ENCODE measurements at places on chromosomes 7 and 10.

GRCh38 chr10:15346440-15347141 is 24.5 kb downstream of the FAM171A1 start:
- DNase-seq: no peak

- DNase-seq: no peak
Measured at GRCh38 chr10:35074266-35074665, 15.9 kb downstream of the CUL2 start.

DNA sequence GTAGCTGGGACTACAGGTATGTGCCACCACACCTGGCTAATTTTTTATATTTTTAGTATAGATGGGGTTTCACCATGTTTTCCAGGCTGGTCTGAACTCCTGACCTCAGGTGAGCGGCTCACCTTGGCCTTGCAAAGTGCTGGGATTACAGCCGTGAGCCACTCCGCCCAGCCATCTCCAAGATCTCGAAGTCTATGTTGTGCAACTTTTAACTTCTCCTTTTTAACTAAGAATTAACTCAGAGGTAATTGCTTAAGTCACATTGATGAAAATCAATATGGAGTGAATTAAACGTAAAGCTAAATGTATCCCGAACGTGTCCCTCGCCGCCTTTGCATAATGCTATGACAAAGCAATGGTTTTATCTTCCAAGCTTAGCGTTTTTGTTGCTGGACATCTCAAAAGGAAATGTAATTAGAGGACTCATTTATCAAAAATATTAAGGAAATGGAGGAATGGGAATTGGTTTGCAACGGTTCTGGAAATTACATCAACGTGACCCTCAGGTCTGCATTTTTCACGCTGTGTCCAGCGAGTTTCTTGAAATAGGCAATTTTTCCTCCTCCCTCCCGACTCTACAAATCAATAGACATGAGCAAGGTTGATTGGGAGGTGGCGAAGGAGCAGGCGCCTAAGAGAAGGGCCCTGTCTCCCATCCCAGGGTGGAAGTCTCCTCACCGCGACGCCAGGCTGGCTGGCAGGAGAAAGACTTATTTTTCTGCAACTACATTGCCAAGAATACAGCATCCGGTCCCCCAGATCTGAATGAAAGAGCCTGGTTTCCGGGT is 89.8 kb downstream of the TMEM130 start:
- no peak for DNase-seq

- no peak for DNase-seq
Measured at GRCh38 chr7:83681200-83681778, 32.4 kb upstream of the SEMA3E start.

Measured in NCI-H2029 treated with DMSO at 0.1 percent for 48 hours (cell line).